Suprapubic skin (tissue), 4 donors: ENCODE measurements at places on chromosomes 12 and 14. TPM values are rescaled to one million over a fixed set of nuclear protein-coding genes. Genes with fewer than 3 reads are reported as not detected.

Gene SLC25A21
- not detected for total RNA-seq

DNA sequence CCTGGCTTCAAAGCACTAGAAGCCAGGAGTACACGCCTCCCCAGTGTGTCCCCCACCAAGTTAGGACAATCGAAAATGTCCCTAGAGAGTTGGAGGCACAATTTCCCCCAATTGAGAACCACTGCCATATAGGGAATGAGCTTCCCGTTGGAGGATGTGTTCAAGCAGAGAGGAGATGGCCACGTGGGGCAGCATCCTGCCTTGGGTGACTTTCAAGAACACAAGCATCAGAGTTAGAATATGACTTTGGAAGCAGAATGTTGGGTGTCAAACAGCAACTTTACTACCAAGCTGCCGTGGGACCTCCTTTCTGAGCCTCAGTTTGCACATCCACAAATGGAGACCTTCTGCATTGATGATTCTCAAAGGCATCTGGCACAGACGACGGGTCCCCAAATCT is 56.5 kb downstream of the RFLNA start:
- H3K4me3 ChIP-seq: no peak overlapping the region
- H3K27me3 ChIP-seq: no peaks in the 10 kb centered on the region
- H3K36me3 ChIP-seq: peaks cover 100% of the 10 kb centered on the region
- no peak overlapping the region for H3K27ac ChIP-seq
- DNase-seq: no peak
- peaks cover 16% of the 10 kb centered on the region for H3K4me1 ChIP-seq

Gene TAS2R20
- 1.0 TPM for total RNA-seq

DNA sequence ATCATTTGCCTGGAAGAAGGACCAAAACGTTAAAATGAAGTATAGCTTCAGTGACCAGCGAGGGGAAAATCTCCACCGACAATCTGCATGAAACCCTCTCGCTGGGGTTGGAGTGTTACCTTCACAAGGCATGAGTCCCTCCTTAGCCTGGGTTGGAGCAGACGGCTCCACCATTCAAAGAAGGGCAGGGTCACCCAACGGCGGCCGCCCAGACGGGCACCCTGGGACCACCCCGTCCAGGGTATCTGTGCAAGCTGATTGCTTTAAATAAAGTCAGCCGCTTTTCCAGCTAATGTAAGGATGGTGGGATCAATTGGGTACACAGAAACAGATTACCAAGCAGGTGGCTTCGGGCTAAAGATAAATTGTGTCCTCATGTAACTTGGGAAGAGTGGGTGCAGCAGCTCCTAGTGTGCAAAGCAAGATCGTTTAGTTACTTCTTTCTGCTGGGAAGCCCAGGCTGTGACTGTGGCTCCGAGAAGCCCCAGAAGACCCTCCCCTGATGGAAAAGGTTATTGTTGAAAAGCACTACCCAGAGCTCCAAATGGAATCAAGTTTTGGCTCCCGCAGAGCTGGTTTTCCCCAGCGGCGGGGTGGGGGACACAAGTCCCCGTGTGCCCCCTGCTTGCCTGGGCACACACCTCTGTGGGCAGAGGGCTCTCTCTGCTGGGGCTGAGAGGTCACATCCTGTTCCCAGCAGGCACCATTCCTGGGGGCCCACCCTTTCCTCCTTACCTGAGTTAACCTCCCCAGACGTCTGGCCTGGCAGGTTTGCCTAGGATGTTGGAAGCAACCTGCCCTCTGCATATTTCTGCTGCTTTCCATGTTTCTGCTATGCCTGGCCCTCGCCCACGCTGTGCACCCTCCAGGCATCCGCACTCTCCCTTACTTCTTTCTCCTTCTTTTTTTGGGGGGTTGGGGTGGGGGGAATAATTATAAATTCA is 318.6 kb upstream of the DIO3 start:
- H3K36me3 ChIP-seq: no peaks in the 10 kb centered on the region
- DNase-seq: peak; percentile 67
- no peak overlapping the region for H3K4me3 ChIP-seq
- no peak overlapping the region for H3K27ac ChIP-seq
